ENCODE measurements at places on chromosomes 1 and 21.
A peak's percentile ranks its signal among the peaks of the same experiment; 100 is the strongest.

GRCh38 chr1:175580841-175581240 is 162.6 kb downstream of the TNR start:
- DNase-seq = no peak

DNA sequence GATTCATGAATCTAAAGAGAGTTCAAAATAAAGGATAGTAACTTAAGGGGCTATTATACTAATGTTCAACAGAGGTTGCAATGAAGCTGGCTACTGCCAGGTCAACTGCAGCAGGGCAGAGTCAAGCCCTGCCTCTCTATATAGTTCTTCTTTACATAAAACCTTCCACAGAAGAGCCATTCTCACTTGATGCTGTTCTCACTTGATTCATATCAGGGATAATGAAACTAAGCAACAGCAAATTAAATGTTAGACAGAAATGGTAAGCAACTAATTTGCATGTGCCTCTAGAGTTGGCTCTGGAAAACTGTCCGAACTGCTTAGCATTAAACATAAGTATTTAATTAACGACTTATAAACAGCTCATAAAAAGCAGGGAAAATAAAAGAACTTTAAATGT is 17.4 kb downstream of the CCSAP start:
- no peak for DNase-seq

DNA sequence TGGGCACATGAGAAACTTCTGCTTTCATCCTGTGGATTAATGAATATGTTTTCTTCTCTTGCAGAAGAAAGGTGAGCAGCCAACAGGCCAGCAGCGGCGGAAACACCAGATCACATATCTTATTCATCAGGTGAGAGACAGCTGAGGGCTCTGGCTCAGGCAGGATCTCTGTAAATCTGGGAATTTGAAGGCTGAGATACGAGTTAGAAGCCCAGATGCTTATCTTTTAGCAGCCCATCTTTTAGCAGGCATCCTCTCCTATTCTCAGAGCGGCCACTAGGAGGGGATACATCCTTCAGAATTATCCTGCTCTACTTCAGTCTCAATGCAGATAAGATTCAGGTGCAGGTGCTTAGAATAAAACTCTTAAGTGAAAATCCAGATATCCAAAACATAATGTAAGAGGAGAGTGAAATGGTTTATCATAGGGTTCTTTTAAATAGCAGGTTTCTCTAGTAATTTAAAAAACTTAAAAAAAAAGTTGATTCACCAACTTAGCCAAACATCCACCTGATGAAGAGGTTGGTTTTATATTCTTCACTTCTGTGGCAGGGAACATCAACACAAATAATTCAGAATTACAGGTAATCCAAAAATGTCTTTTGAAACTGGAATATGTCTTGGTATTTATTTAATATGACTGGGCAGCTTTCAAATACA is 19.3 kb downstream of the SH2D2A start:
- DNase-seq = peak; percentile 66

DNA sequence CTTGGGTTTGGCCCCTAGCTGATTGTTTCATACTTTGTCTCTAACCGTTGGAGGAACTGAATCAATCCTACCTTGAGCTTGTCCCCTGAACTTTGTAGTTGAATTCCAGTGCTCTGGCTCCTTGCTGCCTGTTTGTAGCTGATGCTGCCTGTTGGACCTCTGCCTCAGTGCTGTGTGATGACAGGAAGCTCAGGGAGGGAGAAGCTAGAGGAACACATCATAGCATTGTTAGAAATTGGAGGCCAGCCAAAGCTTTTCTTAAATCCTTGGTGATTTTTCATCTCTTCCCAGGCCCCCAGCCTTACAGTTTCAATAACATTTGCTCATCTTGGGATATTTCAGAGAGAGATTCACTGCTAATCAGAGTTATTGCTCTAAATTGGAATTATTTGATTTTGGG is 34.0 kb downstream of the MACF1 start:
- no peak for DNase-seq

- no peak for DNase-seq
Measured at GRCh38 chr1:9449110-9449627, 90.1 kb upstream of the SLC25A33 start.

DNA sequence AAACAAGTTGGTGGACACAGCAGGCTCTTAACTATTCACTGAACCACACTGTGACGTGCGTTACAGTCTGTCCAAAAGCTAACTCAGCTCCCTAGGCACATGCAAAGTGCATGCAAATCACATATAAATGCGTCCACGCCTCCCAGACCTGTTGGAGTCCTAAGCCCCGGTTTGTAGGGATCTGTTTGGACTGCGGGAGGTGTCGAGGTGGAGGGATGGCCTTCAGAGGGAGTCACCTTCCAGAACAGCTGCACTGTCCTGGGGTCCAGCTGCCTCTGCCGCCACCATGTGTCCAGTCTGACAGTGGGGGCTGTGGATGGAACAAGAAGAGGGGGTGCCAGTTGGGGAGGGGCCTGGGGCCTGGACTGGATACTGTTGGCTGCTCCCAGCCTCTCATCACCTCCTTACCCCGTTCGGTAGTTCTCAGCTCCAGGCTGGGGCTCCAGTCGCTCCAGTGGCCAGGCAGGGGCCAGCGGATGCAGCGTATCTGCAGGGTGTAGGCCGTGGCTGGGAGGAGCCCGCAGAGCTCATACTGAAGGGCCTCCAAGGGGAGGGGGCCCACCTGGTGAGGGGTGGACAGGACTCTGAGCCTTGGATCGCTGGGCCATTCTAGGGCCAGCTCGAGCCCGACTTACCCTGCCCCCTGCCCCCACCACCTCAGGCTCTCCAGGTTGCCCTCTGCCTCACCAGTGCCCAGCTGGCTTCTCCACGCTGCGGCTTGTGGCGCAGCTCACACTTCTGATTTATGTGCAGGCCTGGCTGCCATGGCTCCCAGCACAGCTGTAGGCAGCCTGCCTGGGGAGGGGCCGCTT is 7.9 kb upstream of the MRPS15 start:
- DNase-seq = no peak

- no peak for DNase-seq
Measured at GRCh38 chr1:167122121-167122480, 28.2 kb downstream of the STYXL2 start.

- no peak for DNase-seq
Measured at GRCh38 chr1:32536117-32536516, 3.1 kb upstream of the ZBTB8A start.

DNA sequence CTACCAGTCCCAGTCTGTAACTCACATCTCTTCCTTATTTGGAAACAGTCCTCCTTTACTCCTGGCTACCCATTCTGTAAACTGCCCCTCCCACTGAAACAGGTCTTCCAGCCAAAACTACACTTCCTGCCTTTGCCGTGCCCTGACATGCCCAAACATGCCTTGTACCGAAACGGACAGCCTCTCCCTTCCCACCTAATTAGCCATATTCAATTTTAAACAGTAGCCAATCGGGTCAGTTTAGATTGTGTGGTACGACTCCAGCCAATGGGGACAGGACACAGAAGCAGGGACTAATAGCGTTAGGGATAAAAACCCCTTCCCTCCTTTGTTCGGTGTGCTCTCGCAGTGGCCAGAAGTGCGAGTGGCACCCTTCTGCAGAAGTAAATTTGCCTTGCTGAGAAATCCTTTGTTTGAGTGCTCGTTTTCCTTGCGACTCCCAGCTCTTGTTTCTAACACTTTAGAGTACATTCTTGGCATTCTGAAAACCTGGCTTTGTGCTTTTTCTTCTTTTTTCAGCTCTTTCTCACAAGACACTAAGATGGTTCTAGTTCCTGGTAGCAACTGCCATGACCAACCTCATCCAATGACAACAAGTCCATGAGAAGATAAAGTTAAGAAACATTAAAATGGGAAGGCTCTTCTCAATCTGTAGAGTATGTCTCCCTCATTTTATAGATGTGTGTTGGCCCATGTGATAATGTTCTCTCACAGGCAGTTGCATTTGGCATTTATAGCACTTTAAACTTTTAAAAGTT is 325.1 kb upstream of the GREM2 start:
- no peak for DNase-seq

DNA sequence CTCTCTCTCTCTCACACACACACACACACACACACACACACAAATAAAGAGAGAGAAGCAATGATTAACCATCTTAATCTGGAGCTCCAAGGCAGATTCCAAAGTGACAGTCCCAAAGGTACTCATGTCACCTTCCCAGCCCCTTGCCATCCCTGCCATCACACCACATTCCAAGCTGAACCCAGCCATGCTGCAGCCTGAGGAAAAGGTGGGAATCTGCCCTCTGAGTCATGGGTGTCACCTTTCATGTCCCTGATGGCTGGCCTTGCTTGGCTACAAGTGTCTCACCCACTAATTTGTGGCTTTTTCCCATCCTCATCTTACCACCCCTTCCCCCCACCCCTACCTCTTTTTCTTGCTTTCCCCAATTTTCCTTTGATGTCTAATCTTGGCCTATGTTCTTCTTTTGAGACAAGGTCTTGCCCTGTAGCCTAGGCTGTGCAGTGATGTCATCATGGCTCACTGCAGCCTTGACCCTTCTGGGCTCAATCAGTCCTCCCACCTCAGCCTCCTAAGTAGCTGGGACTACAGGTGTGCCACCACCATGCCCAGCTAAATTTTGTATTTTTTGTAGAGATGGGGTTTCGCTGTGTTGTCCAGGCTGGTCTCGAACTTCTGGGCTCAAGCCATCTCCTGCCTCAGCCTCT is 3.2 kb downstream of the ANXA9 start:
- no peak for DNase-seq

DNA sequence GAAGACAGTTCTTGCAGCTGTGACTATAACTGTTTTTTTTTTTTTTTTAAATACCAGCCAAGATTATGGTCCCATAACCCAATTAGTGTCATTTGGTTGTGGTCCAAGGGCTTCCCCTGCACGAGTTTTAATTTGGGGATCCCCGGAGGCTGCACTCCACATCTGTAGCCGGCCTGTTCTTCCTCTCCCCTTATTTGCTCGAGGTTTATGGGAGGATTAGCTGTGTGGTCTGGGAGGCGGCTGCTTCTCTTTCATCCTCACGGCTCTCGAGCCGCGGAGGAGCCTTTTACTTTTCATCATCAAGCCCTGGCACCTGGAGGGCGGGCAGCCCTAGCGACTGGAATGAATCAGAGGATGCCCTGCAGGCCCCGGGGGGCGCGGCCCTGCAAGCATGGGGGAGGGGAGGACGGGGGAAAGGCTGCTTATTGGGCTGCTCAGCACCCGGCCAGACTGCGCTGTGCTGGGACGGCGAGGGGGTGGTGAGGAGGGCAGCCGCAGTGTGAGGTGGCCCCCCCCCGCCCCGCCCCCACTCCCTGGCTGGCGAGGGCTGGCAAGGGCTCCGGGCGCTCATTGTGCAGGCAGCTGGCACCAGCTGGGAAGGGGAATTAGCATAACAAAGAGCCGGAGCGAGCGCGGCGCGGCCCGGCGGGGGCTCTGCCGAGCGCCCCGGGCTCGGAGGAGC is 18.5 kb downstream of the SERTAD4 start:
- DNase-seq = peak; percentile 17

Data from activated CD4-positive, alpha-beta T cell treated with anti-CD3 and anti-CD28 coated beads, Interleukin-2, amount 50 U/mL, for 48 hours (primary cell).